Hippocampal formation (tissue), 2 donors: ENCODE measurements at places on chromosomes 7 and 10.

- DNase-seq: no peak
These were observed 355.3 kb downstream of the FGFR2 start for GRCh38 chr10:121242741-121243608.

DNA sequence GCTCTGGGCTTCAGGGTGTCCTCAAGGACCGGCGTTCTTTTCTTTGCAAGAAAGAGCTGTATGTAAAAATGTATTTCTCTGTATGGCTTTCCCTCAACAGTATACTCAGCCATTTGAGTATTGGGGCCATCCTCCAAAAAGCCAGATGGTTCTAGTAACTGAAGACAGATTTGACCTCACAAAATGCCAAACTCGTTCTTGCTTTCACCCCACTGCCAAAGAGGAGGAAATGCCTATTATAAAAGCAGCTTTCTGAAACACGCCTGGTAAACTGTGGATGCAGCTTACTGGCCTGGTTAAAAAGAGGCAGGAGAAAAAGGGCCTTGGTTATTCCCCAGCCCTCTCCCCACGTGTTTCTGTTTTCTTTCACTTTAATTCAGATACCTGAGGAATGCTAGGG lies 7.7 kb upstream of the HTR5A start:
- no peak for DNase-seq

DNA sequence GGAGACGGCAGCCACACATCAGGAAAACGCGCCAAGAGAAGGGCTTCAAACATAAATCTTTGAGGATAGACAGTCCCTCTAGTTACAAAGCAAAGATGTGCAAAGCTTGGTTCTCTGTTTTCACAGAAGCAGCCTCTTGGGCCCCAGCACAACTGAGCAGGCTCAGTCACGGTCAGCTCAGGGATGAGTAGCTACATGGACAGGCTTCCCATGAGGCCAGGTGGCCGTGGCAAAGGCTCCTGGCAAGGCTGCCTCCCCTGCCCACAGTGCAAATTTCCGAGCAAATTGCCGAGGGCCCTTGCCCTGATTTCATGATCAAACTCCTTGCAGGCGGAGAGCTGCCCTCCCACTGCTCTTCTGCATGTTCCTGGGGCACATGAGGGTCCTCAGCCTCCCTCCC lies 37.8 kb upstream of the EN2 start:
- DNase-seq: no peak

- DNase-seq: no peak
These were observed 111.3 kb downstream of the PTEN start for GRCh38 chr10:87974769-87975168.

- DNase-seq: no peak
These were observed 241.3 kb upstream of the ADARB2 start for GRCh38 chr10:1978584-1978983.

- DNase-seq: peak; percentile 71
These were observed 96.1 kb downstream of the SH3PXD2A start for GRCh38 chr10:103759100-103759781.
